ENCODE measurements at places on chromosomes 7 and 10. TPM values are rescaled to one million over a fixed set of nuclear protein-coding genes. Genes with fewer than 3 reads are reported as not detected.

DNA sequence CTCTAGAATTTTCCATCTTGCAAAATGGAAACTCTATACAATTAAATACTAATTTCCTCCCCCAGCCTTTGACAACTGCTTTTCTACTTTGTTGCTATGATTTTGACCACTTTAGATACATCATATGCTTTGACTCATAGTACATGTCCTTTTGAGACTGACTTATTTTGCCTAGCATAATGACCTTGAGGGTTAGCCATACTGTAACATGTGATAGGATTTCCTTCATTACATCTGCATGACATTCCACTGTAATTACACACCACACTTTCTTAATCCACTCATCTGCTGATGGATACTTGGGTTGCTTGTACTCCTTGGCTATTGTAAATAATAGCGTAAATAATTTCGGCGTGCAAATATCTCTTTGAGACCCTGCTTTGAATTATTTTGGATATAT is 127.7 kb downstream of the JAZF1 start:
- DNase-seq, result peak; percentile 49

Gene RUFY2
- 11.1 TPM for total RNA-seq

DNA sequence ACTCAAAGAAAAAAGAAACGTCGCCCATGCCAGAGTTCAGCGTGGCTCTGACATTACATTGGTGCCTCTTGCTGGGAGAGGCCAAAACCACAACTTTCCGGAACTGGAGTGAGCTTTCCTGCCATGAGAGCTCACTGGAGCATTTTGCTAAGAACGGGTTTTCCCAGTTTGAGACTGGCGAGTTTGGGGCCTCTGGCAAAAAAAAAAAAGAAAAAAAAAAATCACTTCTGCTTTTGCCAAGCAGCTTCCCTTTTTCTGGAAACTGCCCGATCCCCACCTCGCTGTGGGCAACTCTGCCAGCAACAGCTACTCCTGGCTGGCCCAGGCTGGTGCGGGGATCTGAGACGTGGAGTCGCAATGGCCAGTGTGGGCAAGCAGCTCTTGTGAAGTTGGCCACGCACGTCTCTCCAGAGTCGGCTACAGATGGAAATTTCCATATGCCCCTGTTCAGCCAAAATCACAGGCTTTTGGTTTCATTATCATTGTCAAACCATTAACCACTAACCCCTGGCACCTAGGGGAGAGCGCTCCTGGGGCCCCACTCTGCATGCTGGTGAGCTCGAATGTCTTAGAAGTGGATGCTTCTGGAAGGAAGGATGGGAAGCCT is 25.7 kb downstream of the PRKAG2 start:
- DNase-seq, result no peak

- DNase-seq, result no peak
Observed at GRCh38 chr7:155227788-155228458, 69.8 kb upstream of the INSIG1 start.

- no peak for DNase-seq
Observed at GRCh38 chr10:93437946-93438612, 44.1 kb downstream of the MYOF start.

- DNase-seq, result no peak
Observed at GRCh38 chr7:133590795-133591194, 337.9 kb downstream of the EXOC4 start.

Gene CELF2
- 11.0 TPM for total RNA-seq

DNA sequence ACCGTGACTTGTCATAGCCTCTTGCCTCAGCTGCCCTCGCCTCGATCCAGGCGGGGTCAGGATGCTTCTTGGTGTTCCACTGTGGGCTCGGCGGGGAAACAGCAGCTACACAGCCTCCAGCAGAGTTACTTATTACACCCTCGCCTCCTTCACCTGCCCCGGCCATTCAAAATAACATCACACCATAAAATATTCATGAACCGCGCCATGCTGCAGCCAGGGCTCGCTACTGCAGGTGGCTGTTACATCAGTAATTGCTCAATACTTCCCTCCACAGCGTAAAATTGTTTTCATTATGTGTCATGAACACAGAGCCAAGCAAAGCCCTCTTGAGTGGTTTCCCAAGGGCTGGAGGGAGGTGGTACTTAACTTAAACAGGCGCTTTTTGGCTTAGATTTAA is 241.5 kb upstream of the SP8 start:
- peak; percentile 63 for DNase-seq

Gene FKBP6
- not detected for total RNA-seq

- DNase-seq, result no peak
Observed at GRCh38 chr10:6643962-6644361, 63.9 kb upstream of the PRKCQ start.

DNA sequence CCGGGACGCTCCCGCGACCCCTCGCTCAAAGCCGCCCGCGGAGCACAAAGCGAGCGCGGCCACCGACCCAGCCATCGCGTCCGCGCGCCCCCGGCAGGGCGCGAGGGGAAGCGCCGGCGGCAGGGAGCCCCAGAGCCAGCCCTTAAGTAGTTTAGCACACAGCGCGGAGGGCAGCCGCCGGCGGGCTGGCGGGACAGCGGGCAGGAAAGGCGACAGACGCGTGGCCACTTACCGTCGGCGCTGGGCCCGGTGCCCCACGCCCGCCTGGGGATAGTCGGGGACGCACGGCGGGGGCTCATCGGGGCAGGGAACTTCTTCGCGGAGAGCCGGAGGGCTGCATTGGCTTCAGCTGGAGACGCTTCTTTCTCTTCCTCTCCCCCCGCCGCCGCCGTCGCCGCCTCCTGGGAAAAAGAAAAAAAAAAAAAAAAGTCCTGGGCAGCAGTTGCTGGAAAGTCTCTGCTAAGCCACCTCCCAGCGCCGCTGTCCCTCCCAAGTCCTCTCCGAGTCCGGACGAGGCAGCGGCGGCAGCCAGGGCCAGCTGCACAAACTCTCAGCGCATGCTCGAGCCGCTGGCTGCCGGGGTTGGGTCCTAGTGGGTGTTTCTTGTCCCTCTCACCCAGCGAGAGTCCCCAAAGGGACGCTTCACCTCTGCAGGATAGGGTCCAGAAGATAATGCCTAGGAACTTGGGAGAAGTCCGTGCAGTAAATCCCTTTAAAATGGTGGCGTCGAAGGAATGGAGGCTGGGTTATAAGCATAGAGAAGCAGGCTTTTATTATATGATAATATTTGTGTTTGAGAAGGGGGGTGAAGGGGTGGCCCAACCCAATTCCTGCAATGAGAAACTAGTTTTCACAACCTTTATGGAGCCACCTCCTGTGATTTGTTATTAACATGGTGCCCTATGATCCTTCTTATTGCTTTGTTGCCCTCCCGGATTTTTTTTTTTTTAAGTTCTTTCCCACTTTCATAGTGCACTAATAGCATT is at the start of gene TSPAN12:
TSPAN12 (minus strand) TSS at position 557 of the 986 bp plus-strand sequence. CDS start 1,381 bp downstream, outside the sequence.
- DNase-seq, result no peak

GRCh38 chr7:11127114-11127785 is 153.6 kb downstream of the PHF14 start:
- DNase-seq, result no peak

DNA sequence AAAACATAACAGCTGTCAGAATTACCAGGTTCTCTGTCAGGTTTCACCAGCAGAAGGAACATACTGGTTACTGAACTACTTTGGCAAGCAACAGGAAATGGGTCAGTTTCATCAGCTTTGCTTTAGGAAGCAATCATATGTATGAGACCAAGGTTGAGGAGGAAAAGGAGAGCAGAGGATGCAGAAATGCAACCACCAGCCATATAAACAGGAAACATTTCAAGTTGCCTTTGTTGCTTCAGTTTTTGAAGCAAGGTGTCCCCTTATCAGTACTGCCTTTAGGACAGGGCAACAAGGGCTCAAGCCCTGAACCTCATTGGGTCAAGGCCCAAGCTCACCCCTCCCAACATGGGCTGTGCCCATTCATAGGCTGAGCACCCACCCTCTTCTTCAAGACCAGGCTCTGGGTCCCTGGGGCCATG is 10.2 kb downstream of the HIPK2 start:
- DNase-seq, result no peak

- DNase-seq, result no peak
Observed at GRCh38 chr10:124697443-124697836, 46.7 kb downstream of the FAM53B start.

GRCh38 chr7:102214477-102215072 is 72.1 kb upstream of the SH2B2 start:
- DNase-seq, result no peak

DNA sequence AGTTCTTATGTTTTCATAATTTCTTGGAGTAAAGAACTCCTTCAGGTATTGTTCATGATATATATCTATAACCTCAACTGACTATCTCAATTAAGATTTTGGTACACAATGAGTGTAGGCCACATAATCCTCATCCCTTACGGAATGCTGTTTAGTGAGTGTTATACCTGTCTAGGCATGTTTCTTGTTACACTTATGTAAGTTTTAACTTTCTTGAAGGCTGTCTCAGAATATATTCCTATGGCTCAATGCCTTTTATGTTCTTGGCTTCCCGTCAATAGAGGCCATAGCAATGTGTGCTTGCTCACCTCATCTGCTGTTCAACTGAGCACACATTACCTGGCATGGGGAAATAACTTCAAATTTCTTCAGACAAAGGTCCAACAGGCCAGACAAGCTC is 185.1 kb downstream of the CTTNBP2 start:
- no peak for DNase-seq

DNA sequence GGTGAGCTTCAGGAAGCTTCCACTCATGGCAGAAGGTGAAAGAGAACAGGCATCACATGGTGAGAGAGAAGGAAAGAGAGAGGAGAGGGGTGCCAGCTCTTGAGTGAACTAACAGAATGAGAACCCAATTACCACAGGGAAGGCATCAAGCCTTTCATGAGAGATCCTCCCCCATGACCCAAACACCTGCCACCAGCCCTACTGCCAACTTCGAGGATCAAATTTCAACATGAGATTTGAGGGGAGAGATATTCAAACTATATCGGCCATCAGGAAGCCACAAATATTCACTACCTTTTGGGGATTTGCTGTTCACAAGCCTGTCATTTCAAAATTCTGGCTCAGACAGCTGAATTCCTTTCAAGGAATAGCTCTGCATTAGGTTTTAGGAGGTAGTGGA is 39.9 kb upstream of the SMNDC1 start:
- no peak for DNase-seq

DNA sequence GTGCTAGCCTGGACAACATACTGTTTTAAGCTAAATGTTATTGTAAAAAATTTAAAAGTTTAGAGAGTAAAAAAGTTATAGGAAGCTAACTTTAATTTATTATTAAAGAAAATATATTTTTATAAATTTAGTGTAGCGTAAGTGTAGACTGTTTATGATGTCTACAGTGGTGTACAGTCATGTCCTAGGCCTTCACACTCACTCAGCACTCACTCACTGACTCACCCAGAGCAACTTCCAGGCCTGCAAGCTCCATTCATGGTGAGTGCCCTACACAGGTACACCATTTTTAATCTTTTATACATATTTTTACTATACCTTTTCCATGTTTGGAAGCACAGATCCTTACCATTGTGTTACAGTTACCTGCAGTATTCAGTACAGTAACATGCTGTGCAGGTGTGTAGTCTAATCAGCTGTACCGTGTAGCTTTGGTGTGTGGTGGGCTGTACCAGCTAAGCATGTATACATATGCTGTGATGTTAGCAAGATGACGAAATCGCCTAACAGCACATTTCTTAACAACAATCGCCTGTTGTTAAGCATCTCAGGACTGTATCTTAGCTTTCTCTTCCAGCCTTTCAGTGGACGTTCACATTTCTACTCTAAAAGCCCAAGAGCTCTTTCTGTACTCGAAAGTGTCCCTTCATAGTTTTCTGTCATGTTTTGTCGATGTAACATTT is 12.5 kb downstream of the RNF32 start:
- DNase-seq, result no peak

GRCh38 chr7:120997882-120998474 is 9.5 kb downstream of the CPED1 start:
- DNase-seq, result no peak

Gene IFIT5
- 9.6 TPM for total RNA-seq

Gene PLXDC2
- 0.86 TPM for total RNA-seq

Gene ARPC1B
- 509 TPM for total RNA-seq

DNA sequence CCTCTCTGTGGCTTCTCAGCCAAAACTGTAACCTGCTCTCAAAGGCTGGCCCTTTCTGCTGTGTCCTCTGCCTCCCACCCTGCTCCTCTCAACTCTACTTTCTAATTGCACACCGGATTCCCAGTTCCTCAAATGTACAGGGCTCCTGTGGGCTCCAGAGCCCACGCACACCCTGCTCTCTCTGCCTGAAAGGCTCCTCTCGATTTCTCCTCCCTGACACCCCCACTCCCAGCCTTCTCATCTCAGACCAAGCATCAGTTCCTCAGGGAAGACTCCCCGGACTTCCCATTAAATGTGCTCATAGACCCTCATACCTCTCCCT is 111.7 kb upstream of the STEAP1B start:
- no peak for DNase-seq

Gene SLC26A3
- not detected for total RNA-seq

Measured in epithelial cell of proximal tubule (primary cell).